Activated T-cell treated with anti-CD3 and anti-CD28 coated beads, Interleukin-2, amount 50 U/mL, for 72 hours (primary cell): ENCODE measurements at places on chromosomes 2 and 18. TPM values are rescaled to one million over a fixed set of nuclear protein-coding genes. Genes with fewer than 3 reads are reported as not detected.

DNA sequence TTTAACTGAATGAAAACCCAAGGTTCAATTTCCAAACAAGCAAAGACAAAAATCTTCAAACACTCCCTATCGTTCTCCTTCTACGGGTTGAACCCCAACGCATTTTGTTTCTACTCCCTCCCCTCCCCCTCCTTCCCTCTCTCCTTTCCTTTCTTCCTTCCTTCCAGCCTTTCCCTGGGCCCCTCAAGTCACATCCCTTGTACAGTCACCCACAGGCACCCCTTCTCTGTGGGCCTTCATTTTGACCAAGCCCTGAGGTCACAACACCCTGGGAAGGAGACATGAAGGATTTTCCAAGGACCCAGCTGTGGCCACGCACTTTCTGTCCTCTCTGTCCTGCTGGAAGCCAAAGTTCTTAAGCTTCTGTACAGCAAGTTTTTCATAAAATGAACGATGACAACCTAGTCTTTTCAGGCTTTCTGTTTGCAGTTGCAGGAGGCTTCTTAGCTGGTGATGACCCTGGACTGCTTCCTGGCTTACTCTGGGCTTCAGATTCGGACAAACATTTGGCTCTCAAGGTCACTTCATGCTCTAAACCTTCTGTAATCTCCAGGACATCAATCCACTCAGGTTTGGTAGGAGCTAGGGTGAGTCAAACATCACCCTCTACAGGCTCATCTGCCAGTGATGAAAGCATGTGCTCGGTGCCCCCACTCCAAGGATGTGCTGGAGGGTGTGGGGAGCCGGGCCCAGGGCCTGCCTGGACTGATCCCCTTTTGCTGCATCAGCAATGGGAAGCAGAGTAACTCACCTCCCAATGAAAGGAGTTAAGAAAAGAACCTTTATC lies 25.5 kb downstream of the TMEM247 start:
- no peak overlapping the region for H3K27ac ChIP-seq
- DNase-seq, result no peak
- H3K4me1 ChIP-seq, result peaks cover 8% of the 10 kb centered on the region
- no peaks in the 10 kb centered on the region for H3K27me3 ChIP-seq
- H3K4me3 ChIP-seq, result no peak overlapping the region

DNA sequence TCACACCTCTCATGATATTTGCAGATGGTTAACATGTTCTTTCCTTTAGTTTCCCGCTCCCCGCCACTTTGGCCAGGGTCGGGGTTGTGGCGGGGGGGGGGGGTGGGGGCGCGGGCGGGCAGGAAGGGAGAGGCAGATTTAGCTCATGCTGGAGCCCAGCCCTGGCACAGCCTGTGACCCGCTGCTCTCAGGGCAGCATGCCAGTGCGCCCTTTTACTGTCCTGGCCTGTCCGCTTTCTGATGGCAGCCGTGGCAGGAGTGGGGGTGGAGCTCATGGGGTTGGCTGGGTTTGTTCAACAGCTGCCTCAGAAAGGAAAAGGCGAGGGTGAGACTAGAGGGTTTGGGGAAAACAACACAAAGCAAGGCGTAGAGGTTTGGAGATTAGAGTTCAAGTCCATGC lies 56.1 kb downstream of the TNP1 start:
- no peaks in the 10 kb centered on the region for H3K27me3 ChIP-seq
- DNase-seq, result no peak
- H3K27ac ChIP-seq, result no peak overlapping the region

- no peak overlapping the region for H3K4me3 ChIP-seq
- no peaks in the 10 kb centered on the region for H3K36me3 ChIP-seq
- no peak for DNase-seq
- no peak overlapping the region for H3K27ac ChIP-seq
Observed at GRCh38 chr18:45374878-45375630, 240.2 kb upstream of the SLC14A2 start.

The ACADL gene
- not detected for total RNA-seq

DNA sequence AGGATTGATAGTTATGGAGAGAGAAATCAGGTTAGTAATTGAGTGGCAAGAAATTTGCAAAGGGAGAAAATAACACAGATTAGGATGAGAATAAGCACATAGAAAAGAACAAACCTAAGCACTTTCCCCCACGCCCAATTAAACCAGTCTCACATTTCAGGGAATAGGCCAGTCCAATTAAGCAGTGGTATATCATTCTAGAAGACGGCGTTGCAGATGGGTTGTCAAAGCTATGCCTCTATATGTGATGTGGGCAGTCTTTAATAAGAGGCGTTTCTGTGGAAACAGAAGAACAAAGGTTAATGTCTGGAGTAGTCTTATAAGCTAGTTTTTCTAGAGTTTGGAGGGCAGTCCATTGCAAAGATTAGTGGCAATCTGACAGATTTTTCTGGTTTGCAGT lies 61.6 kb downstream of the B3GNT2 start:
- no peak for DNase-seq
- H3K27ac ChIP-seq, result no peak overlapping the region
- H3K4me1 ChIP-seq, result peaks cover 5% of the 10 kb centered on the region
- no peaks in the 10 kb centered on the region for H3K36me3 ChIP-seq

GRCh38 chr2:651951-652373 lies 25.2 kb downstream of the TMEM18 start:
- no peaks in the 10 kb centered on the region for H3K36me3 ChIP-seq
- DNase-seq, result no peak
- no peak overlapping the region for H3K4me3 ChIP-seq
- H3K27me3 ChIP-seq, result no peaks in the 10 kb centered on the region

GRCh38 chr2:217249121-217250012 lies 389.5 kb upstream of the TNP1 start:
- no peak for DNase-seq
- peaks cover 21% of the 10 kb centered on the region for H3K27me3 ChIP-seq
- H3K36me3 ChIP-seq, result no peaks in the 10 kb centered on the region
- peaks cover 9% of the 10 kb centered on the region for H3K4me1 ChIP-seq

DNA sequence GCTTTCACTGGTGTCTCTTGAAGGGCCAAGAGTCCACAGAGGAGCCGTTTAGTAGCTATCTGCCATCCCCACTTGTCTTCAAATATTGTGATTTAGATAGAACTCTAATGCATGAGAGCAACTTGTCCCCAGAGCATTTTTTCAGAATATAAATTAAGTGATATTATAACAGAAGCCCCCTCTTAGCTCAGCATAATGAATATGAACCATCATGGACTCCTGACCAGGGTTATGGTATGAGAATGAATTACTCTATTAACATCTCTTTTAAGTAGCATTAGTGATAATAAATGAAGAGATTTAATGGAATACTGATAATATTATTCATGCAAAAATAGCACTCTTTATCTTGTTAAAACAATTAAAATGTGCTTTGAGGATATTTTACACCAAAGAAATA lies 709.6 kb downstream of the GALR1 start:
- DNase-seq, result no peak
- no peaks in the 10 kb centered on the region for H3K27me3 ChIP-seq
- no peak overlapping the region for H3K4me3 ChIP-seq

The SPAST gene
- total RNA-seq, result 24.8 TPM
